Spleen (tissue), 13 donors: ENCODE measurements at places on chromosomes 6 and 20. TPM values are rescaled to one million over a fixed set of nuclear protein-coding genes. Genes with fewer than 3 reads are reported as not detected.
A peak's percentile ranks its signal among the peaks of the same experiment; 100 is the strongest.

The MBOAT1 gene
- polyA plus RNA-seq, result 1.0 TPM

The FGD2 gene
- 121 TPM for polyA plus RNA-seq

The UST gene
- polyA plus RNA-seq, result 9.1 TPM

The MCHR2 gene
- not detected for polyA plus RNA-seq

The TRIM31 gene
- polyA plus RNA-seq, result 0.14 TPM

The PCSK2 gene
- 0.06 TPM for polyA plus RNA-seq

The ABT1 gene
- polyA plus RNA-seq, result 26.2 TPM

The ENPP1 gene
- 0.46 TPM for polyA plus RNA-seq

The MMUT gene
- 6.2 TPM for polyA plus RNA-seq

The FAM162B gene
- polyA plus RNA-seq, result 0.67 TPM

The OXT gene
- polyA plus RNA-seq, result 0.68 TPM

The XRN2 gene
- polyA plus RNA-seq, result 19.3 TPM

The FHL5 gene
- polyA plus RNA-seq, result 2.7 TPM

DNA sequence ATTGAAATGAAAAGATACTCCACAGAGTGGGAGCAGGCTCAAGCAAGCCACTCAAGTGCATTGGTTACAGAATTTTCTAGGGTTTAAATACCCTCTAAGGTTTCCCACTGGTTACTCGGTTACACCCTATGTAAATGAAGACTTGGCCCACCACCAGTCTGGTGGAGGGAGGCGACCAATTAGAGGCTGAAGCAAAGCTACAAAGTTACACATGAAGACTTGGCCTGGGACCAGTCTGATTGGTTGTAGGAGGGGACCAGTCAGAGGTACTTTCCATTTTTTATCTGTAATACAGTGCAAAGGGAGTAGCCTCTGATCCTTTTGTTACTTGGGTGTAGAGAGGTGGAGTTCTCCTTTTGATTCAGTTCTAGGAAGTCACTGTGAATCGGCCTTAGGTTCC, 7.6 kb downstream of the SRSF12 start:
- no peak for DNase-seq

DNA sequence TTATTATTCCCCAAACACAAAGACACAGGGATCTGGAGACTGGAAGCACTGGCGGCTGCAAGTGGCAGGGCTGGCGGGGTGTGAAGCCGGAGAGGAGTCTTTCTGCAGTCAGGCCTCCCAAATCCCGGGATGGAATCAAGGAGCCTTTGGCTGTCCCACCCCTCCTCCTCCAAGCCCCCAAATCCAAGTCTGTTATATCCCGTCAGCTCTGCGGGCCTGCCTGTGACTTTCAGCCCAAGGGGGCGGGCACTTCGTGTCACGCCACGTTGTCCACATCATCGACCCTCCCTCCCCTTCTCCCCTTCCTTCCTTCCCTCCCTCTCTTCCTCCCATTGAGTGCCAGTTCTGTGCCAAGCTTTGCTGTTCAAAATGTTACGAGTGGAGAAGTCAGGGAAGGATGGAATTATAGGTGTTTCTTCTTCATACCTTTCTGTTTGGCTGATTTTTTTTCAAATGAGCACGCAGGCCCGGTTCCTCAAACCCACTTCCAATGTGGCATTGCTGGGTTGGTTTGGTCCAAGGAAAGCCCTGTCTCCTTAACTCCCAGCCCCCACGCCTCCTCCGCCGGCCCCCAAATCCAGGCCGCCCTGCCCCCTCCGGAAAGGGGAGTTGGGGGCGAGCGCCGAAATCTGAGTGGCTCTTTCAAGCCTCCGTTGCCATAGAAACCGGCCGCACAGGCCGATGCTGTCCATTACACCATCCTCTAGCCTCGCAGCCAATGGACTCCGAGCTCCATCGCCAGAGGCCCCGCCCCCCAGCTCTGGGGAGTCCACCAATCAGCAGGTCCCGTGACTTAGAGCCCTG, 12.7 kb downstream of the ZCCHC3 start:
- peak; percentile 94 for DNase-seq

DNA sequence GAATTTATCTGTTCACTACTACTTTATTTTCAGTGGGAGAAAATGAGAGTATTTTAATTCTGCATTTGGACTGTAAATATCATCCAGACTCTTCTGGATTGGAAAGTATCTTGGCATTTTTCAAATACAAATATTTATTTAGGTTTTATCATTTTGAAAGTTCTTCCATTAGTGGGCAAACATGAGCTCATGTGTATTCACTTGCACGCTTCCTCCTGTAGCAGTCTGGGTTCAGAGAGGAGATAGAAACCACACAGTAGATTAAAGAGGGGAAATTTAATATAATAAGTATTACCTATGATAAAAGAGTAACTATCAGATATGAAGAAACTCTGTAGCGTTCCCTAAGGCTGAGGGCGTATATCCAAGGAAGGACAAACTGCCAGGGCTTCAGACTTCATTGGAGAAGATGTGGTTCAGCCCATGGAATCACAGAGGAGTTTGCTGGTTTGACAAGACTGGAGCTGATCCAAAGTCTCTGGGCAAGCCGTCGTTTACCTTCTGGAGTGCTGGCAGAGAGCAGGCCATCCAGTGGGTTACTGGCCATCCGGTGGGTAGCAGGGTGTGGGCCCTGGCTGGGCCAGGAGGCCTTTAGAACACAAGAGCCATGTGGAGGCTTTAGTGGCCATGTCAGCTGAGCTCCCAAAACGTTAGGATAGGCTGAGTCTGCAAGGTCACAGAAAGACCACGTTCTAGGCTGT, 44.3 kb downstream of the KCNS1 start:
- DNase-seq, result no peak

DNA sequence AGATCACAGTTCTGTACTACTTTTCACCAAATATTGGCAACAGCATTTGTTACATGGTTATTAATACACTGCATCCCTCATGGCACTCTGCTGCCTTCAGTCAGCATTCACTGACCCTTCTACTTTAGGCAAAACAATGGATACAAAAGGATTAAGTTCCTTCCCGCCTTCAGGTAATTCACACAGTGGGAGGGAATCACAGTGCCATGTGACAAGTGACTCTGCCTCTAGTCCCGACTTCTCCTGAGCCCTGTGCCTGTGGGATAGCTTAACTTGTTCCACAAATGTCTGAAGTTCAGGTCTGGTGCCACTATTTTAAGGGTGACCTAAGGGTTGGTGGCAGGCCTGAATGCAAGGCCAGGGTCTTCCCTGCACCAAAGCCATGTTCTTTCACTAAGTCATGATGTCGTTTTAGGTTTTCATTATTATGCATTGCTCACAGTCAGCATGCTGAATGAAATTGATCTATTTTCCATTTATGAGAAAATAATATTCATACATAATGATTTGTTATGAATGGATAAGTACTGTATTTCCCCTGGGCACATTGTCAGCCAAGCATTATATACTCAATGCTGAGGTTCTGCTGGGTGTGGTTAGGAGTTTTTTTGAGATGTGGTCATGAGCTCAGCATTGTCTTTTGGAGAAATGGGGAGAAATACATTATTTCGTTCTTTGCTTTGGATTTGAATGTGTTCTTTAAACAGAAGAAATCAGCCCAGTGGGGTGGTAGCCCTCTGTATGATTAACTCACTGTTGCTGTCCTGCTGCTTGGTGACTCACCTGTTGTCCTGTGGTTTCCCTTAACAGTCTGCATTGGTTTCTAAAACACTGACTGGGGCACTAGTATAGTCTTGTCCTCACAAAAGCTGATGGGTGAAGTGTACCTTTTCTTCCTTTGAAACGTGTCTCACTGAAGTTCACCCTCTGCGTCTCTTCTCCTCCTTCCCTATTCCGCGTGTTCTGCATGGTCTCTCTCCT, 66.4 kb downstream of the AFDN start:
- DNase-seq, result no peak

DNA sequence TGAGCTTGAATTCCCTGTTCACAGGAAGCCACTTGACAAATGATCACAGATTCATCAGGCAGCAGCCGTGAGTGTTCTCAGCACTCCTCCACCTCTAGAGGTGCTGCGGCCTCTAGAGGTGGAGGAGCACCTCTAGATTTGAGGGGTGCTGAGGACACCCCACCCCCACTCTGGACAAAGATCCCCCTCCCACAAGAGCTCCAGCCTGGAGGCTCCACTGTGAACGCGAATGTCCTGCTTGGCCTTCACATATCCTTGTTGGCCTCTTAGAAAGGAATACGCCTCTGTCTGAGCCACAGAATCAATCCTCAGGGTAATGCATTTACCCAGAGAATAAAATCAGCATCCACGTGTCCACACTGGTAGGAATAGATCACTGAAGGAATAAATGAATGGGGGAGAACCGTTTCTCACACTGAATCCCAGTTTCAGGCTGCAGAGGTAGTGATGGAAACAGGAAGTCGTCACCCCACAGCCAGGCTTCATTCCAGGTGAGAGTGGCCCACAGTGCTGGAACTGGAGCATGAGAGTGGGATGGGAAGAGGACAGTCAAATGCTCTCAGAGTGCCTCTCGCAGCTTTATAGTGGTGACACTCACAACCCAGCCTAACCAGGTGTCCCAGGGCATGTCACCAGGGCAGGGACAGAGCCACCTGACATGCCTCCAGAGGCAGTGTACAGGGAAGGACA, 16.6 kb downstream of the NPEPL1 start:
- DNase-seq, result no peak

DNA sequence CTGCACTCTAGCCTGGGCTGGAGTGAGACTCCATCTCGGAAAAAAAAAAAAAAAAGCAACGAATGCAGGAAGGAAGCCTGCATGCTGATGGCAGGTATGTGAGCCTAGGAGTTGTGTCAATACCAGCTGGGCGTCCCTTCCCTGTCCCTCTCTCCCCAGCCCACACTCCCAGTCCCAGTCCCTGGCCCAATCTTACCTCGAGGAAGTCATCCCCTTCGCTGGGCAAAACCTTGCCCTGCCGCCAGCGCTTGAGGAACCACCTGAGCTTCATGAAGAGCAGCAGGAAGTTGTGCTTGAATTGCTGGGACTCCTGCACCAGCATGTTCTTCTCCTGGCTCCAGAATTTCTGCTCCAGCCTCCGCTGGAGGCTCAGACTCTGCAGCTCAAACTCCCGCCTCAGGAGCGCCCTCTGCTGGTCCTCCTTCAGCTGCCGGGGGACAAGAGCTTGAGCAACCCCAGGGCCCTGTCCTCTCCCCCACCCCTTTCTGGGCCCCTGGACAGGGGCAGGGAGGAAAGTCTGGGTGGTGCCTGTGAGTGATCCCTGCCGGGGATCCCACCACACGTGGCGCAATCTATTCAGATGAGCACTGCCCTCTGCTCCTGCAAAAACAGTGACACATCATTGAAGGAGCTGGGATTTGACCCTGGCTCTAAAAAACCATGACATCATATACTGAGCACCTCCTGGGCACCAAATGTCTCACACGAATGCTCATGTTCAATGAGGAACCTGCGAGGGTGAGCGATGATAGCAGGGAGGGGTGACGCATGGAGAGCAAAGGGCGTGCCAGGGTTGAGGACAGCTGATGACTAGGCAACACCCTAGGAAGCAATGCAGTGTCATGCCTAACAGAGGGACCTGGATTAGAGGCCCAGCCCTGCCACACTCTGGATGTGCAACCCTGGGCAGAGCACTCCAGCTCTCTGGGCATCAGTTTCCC, 35.0 kb upstream of the DSN1 start:
- peak; percentile 92 for DNase-seq

DNA sequence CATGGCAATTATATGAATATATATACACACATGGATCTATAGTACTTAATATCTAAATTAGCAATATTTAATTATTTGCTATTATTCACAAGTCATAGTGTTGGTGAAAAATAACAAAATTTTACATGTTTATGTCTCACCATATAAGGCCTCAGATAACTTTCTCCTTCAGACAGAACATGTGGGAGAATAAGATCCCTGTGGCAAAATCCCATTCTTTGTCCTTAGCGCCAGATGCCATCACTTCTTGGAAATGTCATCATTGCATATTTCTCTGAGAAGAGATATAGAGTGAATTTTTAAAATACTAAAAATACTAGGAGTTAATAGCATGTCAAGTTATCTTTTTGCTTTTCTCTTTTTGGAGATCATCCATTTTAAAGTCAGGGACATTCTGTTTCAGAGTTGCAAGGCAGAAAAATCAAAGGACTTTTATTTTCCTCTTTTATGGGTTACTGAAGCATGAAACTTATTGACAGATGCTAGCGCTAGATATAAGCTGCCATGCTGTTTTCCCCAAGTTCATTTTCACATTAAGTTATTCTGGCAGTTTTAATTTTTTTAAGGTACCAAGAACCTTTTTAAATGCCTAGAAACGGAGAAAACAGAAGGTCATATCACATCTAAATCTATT, 30.4 kb upstream of the STXBP5 start:
- no peak for DNase-seq

GRCh38 chr20:8234580-8234979, 102.5 kb downstream of the PLCB1 start:
- no peak for DNase-seq

DNA sequence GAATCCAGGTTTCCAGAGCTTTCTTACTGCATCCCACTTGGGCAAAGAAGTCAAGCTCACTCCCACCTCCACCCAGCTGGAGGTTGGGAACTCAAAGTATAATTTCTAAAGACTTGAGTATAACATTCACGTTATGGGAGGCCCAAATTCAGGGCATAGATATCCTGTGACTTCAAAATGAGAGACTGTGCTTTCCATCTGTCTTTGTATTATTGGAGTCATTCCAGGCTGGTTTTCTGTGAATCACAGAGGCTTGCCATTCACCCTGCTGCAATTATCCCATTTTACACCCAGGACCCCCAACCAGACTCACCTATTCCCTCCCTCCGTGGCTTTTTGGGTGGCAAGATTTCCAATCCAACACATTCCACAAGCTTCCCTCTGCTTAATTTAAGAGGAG, 19.3 kb upstream of the SRC start:
- no peak for DNase-seq

DNA sequence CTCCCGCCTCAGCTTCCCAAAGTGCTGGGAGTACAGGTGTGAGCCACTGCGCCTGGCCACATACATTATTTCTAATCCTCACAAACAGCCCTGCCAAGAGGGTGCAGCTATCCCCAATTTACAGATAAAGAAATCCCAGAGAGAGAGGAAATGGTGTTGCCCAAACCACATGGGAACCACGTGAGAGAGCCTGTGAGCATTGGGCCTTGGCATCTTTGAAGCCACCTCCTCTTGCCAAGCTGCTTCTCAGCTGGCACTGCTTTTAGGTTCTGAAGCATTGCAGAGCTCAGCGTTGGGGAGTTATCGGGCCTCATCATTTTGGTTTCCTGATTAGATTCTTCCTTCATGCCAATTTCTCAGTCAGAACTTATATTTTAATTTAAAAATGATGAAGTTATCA, 80.3 kb downstream of the CTNNBL1 start:
- no peak for DNase-seq

DNA sequence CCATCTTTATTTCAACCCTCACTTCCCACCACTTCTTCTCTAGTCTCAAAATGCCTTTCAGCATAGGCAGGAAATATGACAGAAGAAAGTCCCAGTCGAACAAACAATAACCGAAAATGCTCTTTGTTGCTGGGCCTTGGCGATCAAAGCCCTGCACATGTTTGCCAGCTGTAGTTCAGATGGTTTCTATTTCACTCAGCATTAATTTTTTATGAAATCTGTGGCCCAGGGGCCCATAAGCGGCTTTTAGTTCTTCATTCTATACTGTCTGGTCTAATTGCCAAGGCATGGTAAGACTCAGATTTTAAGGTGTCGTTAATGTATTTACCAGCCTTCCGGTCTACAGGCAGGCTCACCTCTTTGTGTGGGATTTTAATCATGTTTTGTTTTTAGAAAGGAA, 10.9 kb upstream of the F13A1 start:
- no peak for DNase-seq

GRCh38 chr6:151082079-151082478, 157.7 kb upstream of the AKAP12 start:
- no peak for DNase-seq
